HFFc6 (cell line): ENCODE measurements at places on chromosomes 13 and 19.

DNA sequence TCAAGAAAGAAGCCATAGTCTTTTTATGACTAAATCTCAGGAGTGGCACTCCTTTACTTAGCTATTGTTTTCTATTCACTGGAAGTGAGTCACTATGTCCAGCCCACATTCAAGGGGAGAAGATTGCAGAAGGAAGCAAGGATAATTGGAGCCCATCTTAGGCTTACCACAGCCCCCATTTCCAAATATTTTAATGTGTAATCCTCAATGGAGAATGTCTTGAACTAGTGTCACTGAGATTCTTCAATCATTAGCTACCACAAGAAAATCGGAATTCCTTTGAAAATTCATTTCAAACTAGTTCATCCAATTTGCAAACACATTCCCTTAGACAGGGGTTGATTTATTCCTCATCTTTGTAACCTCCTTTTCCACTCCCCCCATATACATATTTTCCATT, 84.7 kb downstream of the DLEU7 start:
- H3K27ac ChIP-seq = no peak overlapping the region
- no peaks in the 10 kb centered on the region for H3K36me3 ChIP-seq
- no peak for DNase-seq
- H3K27me3 ChIP-seq = peaks cover 19% of the 10 kb centered on the region

- H3K36me3 ChIP-seq = peaks cover 42% of the 10 kb centered on the region
- DNase-seq = peak; percentile 87
- H3K27me3 ChIP-seq = peaks cover 4% of the 10 kb centered on the region
Observed at GRCh38 chr13:45500492-45501174, 35.9 kb downstream of the COG3 start.

DNA sequence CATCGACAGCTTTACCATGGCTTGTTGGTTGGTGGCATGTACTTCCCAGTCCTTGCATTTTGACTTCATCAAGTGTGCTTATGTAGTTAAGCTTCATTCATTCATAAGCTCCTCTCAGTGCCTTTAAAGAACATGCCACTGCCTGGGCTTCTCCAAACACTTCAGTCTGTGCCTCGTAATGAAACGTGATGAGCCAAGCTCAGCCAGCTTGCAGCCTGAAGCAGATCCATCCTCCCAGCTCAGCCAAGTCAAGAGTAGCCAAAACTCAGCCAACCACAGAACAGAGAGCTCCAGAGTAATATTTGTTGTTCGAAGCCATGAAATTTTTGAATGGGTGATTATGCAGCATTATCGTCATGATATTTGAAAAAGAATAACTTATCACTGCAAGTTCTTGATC, 989.7 kb downstream of the EFNB2 start:
- no peak overlapping the region for H3K27ac ChIP-seq
- H3K27me3 ChIP-seq = peaks cover 4% of the 10 kb centered on the region
- no peak overlapping the region for H3K4me3 ChIP-seq

DNA sequence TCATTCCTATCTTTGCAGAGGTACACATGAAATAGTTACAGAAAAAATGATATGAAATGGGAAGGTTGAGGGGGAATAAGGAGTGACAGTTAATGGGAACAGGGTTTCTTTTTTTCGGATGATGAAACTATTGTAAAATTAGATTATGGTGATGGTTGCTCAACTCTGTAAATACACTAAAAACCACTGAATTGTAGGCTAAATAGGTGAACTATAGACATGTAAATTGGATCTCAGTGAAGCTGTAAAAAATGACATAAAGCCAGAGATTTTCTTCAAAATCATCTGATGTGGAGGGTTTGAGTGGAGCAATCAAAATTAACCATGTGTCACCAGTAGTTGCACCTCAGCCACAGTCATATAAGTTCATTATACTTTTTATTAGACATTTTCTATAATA, 6.6 kb upstream of the FLT3 start:
- no peak overlapping the region for H3K27ac ChIP-seq
- H3K27me3 ChIP-seq = peaks cover 12% of the 10 kb centered on the region
- no peak for DNase-seq
- no peaks in the 10 kb centered on the region for H3K36me3 ChIP-seq
- no peak overlapping the region for H3K4me3 ChIP-seq
- H3K4me1 ChIP-seq = no peaks in the 10 kb centered on the region

- H3K4me3 ChIP-seq = peak overlapping the region; percentile 97
- H3K27ac ChIP-seq = peak overlapping the region; percentile 94
- H3K27me3 ChIP-seq = no peaks in the 10 kb centered on the region
- H3K4me1 ChIP-seq = peaks cover 32% of the 10 kb centered on the region
Observed at GRCh38 chr13:48975101-48975855, 434 bp upstream of the FNDC3A start.

- H3K27me3 ChIP-seq = peaks cover 1% of the 10 kb centered on the region
- no peak for DNase-seq
- H3K27ac ChIP-seq = no peak overlapping the region
- no peak overlapping the region for H3K4me3 ChIP-seq
- H3K4me1 ChIP-seq = peaks cover 7% of the 10 kb centered on the region; the same call in 1 of the 2 replicates
- no peaks in the 10 kb centered on the region for H3K36me3 ChIP-seq
Observed at GRCh38 chr19:38324431-38324830, 4.8 kb downstream of the KCNK6 start.
